ENCODE measurements at places on chromosomes 1 and 21. TPM values are rescaled to one million over a fixed set of nuclear protein-coding genes. Genes with fewer than 3 reads are reported as not detected.

DNA sequence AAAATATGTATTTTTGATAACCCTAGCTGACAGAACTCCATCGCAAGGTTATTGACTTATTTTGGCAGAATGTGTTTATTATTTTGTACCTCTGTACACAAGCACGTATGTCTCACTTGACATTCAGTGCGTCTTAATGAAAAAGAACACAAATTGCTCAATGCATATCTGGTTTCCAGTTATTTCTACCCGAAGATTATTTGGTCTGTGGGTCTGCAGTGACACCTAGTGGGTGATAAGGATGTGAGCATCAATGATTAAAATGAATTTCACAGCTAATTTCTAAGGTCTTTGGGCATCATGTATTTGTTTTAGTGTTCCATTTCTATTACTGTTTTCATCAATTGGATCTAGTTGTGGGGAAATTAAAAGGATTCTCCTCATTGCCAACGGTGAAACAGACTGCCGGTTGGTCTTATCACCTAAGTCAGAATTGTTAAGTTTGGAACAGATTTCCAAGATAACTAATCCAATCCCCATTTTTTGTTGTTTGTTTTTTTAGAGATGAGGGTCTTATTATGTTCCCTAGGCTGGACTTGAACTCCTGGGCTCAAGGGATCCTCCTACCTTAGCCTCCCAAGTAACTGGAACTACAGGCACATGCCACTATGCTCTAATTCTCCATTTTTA, 13.9 kb downstream of the DDX20 start:
- peak; percentile 61 for DNase-seq

Gene LCE6A
- polyA plus RNA-seq: not detected

Gene TNFSF4
- polyA plus RNA-seq: 2.5 TPM

DNA sequence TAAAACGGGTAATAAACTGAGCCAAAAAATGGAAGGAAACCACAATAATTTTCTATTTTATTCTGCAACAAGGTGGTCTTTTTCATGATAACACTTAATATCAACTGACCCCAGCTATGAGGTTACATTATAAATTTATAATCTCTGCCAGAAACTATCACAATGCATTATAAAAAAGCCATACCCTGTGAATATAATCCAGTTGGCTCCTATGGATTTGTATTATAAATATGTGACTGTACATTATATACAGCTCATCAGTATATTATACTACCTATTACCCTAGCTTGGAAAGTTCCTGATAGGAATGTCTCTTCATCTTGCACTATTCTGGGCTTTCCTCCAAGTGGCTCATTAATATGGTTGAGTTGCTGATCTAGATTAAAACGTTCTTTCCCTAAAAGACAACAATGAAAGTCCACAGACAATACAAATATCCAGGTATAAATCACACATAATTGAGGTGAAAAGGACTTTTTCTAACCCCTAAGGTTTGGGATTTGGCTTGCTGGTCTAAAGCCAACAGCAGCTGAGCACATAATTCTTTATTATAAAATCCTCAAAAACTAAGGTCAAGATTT, 487.7 kb downstream of the TTLL7 start:
- DNase-seq: no peak

GRCh38 chr1:243730487-243731150, 119.4 kb downstream of the AKT3 start:
- DNase-seq: no peak

DNA sequence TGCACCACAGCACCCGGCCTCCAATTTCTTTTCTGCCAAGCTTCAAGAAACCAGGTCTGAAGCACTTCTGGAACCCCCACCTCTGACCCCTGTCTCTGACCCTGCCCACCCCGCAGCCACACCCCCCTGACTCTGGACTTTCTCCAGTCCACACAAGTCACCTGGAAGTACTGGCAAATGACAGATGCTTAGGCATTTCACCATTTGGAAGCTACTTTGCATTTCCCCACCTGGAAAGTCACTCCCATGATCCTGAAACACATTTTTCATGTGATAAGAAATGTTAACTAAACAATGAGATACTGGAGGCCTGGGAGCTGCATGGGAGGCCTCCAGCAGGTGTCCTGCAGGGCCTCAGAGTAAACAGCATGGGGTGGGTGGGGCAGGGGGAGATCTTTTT, 45.7 kb downstream of the NTPCR start:
- no peak for DNase-seq

All from hindlimb muscle (tissue), 1 donor.